MCF 10A (cell line): ENCODE measurements at places on chromosomes 12 and 14. TPM values are rescaled to one million over a fixed set of nuclear protein-coding genes. Genes with fewer than 3 reads are reported as not detected.

DNA sequence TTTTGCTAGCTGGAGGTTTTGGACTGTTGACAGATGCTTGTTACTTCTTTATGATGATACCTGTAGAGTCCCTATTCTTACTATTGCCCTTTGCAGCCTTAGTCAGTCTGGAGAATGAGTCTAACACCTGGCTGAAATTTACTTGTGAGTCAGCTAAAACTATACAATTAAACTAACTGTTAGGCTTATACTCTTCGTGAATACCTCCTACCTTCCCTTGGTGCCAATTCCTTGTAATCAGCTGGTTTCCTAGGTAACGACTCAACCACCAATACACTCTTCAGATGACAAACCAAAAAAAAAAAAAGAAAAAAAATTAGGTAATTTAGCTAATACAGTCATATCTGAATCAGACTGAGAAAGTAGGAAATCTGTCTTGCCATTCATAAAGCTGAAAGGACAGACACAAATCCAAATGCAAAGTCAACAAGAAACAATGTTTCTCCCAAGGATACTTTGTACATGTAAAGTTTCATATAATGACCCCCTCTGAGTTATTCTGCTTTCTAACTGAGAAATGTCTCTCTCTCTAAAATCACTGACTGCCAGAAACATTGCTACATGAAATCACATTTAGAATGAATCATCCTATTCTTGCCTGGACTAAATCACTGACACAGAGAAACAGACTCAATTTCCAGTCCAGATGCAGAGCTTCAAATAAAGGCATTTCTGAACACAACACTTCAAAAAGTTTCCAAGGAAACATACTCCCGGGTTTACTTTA, 56.5 kb upstream of the CDKL1 start:
- DNase-seq: peak; percentile 61
- H3K27me3 ChIP-seq: no peaks in the 10 kb centered on the region
- H3K4me1 ChIP-seq: peaks cover 16% of the 10 kb centered on the region
- no peak overlapping the region for H3K4me3 ChIP-seq

GRCh38 chr12:84822525-84822924, 90.1 kb downstream of the SLC6A15 start:
- no peak overlapping the region for H3K4me3 ChIP-seq
- H3K27me3 ChIP-seq: no peaks in the 10 kb centered on the region
- no peak overlapping the region for H3K27ac ChIP-seq

- no peak for DNase-seq
- H3K36me3 ChIP-seq: no peaks in the 10 kb centered on the region
- H3K27me3 ChIP-seq: no peaks in the 10 kb centered on the region
- no peaks in the 10 kb centered on the region for H3K4me1 ChIP-seq
- no peak overlapping the region for H3K4me3 ChIP-seq
- H3K27ac ChIP-seq: no peak overlapping the region
These were observed 157.1 kb downstream of the PHLDA1 start for GRCh38 chr12:75874441-75874840.

- H3K27me3 ChIP-seq: no peaks in the 10 kb centered on the region
- H3K27ac ChIP-seq: peak overlapping the region; percentile 28
- DNase-seq: peak; percentile 17
- no peak overlapping the region for H3K4me3 ChIP-seq
- H3K36me3 ChIP-seq: peaks cover 5% of the 10 kb centered on the region
These were observed 108.9 kb upstream of the FGD4 start for GRCh38 chr12:32290411-32290810.

DNA sequence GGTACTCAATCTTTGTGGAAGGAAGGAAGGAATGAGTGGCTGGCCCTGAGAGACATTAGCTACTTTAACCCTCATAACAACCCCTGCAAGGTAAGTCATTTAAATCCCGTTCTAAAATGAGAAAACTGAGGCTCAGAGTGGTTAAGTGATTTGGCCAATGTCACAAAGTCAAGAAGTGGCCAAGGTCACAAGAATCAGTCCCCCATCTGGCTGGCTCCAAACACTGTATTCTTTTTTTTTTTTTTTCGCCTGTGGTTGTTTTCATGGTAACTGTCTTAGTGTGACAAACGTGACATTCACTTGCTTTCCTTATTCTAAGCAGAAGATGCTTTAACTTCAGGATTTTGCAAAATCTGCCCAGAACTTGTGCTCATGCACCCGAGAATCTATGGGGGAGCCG, 2.8 kb downstream of the TTC7B start:
- no peak overlapping the region for H3K4me3 ChIP-seq
- H3K27me3 ChIP-seq: no peaks in the 10 kb centered on the region
- peaks cover 8% of the 10 kb centered on the region for H3K4me1 ChIP-seq

The SLC38A4 gene
- 0.12 TPM in 1 of 2 replicates, not detected in the other for total RNA-seq

The RDH5 gene
- total RNA-seq: 2.5 and 3.9 TPM in 2 replicates

DNA sequence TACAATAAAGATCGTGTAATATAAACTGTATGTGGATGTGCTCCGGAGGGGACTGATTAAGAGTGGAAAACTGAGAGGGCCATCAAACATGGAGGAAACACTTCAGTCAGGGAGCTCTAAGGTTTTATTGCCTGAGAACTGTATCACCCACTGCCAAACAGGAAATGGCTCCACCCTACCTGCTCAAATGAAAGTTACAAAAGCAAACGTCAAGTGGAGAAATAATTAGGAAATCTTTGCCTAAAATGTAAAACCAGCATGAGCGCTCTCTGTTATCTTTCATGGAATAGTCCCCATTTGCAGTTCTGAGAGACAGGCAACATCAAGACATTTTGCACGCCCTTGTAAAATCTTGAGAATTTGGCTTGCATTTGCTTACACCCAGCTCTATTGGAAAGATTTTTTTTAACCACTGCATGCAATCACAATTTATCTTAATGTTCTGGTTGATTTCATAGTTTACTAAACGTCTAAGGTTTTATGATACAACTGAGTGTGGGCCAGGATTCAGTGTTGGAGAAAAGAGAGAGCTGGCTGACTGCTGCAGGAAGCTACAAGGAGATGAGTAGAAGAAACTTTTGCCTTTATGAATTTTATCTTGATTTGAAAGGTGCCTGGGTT, 344.0 kb upstream of the PRICKLE1 start:
- no peaks in the 10 kb centered on the region for H3K36me3 ChIP-seq
- H3K27ac ChIP-seq: no peak overlapping the region
- peaks cover 8% of the 10 kb centered on the region for H3K4me1 ChIP-seq
- no peak overlapping the region for H3K4me3 ChIP-seq
- no peak for DNase-seq

The CCDC38 gene
- total RNA-seq: 0.12 TPM in 1 of 2 replicates, not detected in the other

GRCh38 chr12:102730996-102731395, 186.0 kb downstream of the PAH start:
- no peaks in the 10 kb centered on the region for H3K4me1 ChIP-seq

The LRIG3 gene
- 26.5 and 41.5 TPM in 2 replicates for total RNA-seq
